NCI-H748 treated with DMSO at 0.1 percent for 48 hours (cell line): ENCODE measurements at places on chromosomes 12 and 14.

DNA sequence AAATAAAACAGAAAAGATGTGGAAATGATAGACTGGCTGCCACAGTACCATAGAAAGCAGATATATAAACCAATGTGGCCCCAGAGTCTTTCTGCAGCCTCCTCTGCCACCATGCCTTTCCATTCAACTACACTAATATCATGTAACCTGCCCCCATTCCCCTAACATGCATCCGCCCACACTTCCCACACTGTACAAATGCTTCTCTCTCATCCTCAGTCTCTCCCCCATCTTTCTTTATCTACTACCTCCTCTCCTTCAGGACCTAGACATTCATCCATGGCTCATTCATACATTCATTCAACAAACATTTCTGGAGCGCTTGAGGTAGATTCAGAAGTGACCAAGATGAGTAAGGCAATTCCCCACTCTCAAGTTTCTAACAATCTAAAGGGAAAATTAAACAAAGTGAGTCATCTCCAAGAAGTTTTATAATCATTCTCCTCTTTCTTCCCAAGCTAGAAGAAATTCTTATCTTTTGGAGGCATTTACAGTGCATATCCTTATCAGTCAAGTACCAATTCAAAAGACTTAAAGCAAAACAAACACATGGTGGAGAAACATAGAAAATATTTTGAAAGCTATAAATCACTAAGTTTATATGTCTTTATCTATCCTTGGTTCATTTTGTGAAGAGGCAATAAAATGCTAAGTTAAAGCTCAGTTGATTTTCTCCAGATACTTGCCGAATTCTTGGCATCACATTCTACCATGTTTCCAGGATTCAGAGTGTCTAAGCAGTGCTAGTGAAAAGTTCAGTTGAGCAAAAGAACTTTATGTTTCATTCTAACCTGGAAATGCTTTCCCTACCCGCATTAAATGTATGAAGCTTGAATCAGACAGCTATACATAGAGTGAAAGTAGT lies 70.5 kb upstream of the FRMD6 start:
- DNase-seq: no peak

DNA sequence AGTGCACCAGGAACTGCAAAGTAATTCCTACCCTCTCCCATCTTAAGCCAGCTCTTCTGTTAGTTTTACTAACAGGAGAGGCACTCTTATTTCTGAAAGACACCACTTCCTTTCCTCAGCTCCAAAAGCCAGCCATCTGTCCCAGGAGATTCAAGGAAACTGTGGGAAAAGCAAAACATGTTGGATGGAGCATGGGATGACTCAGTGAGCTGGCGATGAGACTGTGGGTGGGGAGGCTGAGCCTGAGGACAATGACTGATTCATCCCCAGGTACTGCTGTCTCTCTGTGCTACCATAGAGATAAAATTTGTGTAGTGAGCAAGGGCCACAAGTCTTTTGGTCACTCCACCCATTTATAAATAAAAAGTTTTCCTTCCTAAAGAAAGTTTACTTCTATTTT lies 141.4 kb downstream of the MYRFL start:
- no peak for DNase-seq

- no peak for DNase-seq
These were observed 26.2 kb upstream of the MDM2 start for GRCh38 chr12:68781728-68782127.

- no peak for DNase-seq
These were observed 851.1 kb upstream of the MGAT4C start for GRCh38 chr12:87107270-87107669.

- no peak for DNase-seq
These were observed 29.7 kb downstream of the CPNE8 start for GRCh38 chr12:38875586-38876228.

- no peak for DNase-seq
These were observed 45.8 kb downstream of the AP5M1 start for GRCh38 chr14:57314396-57315089.

DNA sequence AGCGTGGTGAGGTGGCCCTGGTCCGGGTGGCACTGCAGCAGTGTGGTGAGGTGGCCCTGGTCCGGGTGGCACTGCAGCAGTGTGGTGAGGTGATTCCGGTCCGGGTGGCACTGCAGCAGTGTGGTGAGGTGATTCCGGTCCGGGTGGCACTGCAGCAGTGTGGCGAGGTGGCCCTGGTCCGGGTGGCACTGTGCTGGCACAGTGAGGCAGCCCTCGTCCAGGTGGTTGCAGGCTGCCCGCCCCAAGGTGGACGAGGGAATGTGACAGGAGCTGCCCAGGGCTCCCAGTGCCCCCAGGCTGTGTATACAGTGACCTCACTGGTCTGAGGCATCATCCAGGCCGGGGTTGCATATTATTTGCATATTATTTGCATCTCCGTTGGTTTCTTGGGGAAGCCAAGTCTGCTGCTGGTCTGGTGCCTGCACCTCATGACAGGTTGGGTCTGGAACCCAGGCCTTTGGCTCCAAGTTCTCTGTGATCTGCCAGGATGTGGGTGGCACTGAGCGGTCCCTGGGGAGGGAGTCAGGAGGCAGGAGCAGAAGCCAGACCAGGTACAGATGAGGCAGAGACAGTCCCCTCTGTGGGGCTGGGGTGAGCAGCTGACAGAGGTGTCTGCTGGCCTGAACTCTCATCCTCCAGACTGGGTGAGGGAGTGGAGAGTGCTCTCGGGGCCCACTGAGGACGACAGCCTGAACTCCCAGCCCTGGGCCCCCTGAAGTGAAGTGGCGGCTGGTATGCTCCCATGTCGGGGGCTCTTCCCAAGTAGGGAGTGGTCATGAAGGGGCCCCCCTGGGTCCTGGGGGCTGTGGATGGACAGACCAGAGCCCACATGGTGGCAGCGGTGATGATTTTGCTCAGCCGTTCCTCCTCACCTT lies 79.3 kb downstream of the KIF26A start:
- no peak for DNase-seq

- no peak for DNase-seq
These were observed 75.3 kb downstream of the GARIN6 start for GRCh38 chr12:99722690-99723486.

DNA sequence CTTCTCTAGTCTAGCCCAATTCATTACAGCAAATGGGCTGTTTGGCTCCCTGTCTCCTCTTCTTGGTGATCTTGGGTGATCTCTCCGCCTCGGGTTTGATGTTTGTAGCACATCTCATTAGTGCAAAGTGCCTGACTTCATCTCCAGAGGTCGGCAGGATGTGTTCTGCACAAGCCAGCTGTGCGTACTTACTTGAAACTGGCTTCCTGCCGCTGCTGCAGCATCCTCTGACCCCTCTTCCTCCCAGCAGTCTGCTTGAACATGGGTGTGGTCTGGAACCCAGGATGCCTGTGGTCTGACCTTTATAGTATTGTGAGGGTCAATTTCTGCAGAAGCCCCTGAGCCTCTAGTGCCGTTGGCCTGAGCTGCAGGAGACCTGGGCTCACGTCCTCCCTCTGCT lies 99.2 kb downstream of the BEGAIN start:
- DNase-seq: peak; percentile 46

GRCh38 chr12:94191023-94191422 lies 42.6 kb downstream of the PLXNC1 start:
- DNase-seq: no peak

GRCh38 chr14:71959055-71959454 lies 26.8 kb downstream of the RGS6 start:
- no peak for DNase-seq

DNA sequence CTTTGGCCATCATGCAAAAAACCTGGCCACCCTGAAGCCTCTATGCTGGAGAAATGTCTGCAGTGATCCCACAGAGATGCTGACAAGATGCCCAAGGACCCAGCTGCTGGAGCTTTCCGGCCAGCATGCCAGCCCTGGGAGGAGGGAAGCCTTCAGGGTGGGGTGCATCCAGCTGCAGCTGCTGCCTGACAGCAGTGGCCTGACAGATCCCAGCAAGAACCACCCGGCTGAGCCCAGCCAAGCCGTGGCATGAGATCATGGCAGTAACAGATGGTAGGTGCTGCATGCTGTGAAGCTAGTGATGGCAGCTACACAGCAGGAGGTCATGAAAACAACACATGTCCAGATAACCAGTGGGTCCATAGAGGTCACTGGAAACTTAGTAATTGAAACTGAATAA lies 13.8 kb downstream of the CLBA1 start:
- DNase-seq: no peak

DNA sequence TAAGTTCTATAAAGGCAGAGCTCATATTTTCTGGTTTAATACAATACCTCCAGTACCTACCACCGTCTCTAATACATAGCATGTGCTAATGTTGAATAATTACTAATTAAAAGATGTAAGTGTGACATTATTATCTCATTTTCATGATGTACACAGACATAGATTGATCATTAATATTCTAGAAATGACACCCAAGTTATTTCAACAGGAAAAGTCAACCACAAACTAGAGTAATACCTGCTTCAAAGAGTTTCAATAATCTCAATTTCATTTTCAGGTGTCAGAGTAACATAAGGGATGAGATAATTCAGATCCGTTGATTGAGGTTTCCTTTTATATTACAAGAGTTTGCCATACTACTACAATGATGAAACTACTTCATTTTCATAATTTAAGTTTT lies 388.9 kb downstream of the SOX5 start:
- DNase-seq: no peak

GRCh38 chr12:50222275-50222783 lies 55.2 kb upstream of the CERS5 start:
- DNase-seq: no peak

GRCh38 chr12:110379197-110379596 lies 24.3 kb downstream of the ANAPC7 start:
- DNase-seq: no peak

GRCh38 chr14:63895510-63895909 lies 42.7 kb downstream of the SYNE2 start:
- no peak for DNase-seq

DNA sequence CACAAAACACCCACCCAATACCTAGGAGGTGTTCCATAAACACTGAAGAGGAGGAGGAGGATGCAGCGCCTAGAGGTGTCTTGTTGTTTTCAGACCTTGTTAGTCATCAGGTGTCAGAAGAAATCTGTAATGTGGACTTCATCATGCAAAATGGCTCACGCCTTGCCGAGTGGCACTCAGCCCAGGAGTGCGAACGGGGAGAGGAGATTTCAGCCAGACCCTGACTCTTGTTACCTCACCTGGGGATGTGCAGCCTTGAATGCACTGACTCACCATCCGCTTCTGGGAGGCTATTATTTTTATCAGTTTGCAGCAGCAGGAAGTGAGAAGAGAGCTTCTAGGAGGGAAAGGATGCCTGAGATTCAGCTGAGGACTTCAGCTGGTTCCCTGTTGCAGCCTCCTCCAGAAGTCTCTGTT lies 48.2 kb upstream of the PLXNC1 start:
- no peak for DNase-seq

- no peak for DNase-seq
These were observed 36.7 kb upstream of the RESF1 start for GRCh38 chr12:31922341-31923062.

DNA sequence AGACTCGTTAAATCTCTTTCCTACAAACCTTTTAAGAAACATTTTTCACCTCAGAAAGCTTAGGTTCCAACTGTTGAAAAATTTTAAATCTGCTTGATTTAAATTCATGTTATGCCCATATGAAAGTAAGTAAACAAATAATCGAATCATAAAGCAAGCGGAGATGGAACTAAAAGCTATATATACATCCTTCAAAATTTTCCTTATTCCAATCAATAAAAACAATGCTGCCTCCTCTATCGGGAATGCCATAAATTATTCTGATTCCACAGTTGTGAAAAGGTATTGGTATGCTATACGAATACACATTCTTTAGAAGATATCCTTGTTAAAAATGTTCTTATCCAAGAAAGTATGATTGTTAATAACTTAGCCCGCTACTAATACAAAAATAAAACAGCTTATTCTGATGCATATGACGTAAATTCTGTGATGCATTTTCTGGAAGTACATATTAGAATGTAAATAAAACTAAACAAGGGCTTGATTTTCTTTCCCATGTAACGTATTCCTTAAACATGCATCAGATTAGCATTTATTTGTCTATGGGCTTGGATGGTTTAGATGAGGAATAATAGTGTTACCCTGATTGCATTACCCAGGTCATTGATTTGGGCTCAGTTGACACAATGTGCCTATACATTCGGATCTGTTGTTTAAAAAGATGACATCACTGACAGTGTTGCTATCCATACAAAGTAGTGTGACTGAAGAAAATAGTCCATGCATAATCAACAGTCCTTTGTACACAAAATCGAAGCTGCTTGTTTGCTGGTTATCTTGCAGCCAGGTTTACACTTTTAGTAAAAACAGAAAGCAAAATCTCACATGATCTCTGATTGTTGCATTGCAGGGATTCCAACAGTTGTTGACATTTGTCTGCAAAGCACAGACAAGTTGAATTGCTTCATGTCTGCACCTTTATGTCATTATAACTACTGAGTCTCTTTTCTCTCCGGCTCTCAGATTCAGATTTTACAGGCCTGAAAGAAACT lies 656 bp upstream of the DTD2 start:
- peak; percentile 10 for DNase-seq

DNA sequence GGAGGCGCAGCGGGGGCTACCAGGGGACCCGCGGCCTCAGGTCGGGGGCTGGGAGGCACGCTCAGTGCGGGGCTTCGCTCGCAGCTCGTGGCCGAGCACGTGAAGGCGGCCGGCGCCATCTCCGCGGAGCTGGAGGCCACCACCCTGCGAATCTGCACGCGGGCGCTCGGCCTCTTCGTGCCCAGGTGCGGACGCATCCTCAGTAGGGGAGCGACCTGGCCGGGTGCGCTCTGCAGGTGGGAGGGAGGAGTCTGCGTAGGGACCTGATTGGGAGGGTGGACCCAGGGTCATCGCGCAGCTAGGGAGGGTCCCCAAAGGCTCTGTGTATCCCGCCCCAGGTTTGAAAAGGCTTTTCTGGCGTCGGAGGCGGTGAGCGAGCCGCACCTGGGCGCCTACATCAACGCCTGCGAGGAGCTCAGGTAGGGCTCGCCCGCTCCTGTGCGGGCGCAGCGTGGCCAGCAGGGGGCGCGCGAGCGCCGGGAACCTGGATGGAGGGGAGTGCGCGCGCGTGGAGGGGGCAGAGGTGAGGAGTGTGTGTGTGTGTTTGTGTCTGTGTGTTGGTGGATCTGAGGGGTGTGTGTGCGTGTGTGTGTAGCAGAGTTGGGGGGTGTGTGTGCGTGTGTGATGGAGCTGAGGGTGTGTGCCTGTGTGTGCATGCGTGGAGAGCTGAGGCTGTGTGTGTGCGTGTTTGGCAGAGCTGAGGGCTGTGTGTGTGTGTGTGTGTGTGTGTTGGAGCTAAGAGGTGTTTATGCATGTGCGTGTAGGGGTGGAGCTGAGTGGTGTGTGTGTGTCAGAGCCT lies 10.3 kb downstream of the EXOC3L4 start:
- peak; percentile 69 for DNase-seq

- no peak for DNase-seq
These were observed 1.2 kb upstream of the SIVA1 start for GRCh38 chr14:104751539-104752422.

DNA sequence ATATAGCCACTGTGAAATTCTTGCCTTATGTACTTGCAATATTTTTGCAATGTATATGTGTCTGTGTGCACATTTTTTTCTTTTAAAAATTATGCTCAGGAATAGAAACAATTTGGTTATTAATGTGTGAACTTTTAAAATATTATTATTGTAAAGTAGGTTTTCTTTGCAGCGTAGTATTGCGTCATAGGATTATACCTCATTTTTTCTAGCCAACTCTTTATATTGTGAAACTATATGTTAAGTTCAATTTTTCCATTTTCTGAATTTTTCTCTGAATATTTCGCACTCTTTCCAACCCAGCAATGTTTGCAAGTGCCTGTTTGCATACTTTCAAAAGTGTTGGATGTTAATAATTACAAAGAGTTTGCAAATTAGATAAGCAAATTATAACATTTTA lies 471.6 kb upstream of the LMO3 start:
- DNase-seq: no peak
